Thymus (tissue), 14 donors: ENCODE measurements at places on chromosomes 5 and 9. TPM values are rescaled to one million over a fixed set of nuclear protein-coding genes. Genes with fewer than 3 reads are reported as not detected.

DNA sequence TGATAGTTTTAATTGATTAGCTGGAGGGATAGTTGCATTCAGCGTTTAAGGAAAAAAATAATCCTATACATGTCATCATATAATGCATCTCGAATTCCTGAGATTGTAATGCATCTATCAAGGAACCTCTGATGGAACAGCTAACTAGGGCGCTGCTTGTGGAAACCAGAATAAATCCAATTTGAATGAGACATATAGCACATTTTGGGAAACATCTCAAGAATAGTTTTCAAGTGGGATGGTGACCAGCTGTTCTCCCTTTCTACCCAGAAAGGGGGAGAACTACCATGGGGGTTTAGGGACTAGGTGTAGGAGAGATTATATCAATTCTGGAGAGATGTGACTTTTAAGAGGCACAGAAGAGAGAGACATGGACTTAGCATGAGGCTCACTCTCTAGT is 319.3 kb upstream of the BRINP1 start:
- DNase-seq: no peak

DNA sequence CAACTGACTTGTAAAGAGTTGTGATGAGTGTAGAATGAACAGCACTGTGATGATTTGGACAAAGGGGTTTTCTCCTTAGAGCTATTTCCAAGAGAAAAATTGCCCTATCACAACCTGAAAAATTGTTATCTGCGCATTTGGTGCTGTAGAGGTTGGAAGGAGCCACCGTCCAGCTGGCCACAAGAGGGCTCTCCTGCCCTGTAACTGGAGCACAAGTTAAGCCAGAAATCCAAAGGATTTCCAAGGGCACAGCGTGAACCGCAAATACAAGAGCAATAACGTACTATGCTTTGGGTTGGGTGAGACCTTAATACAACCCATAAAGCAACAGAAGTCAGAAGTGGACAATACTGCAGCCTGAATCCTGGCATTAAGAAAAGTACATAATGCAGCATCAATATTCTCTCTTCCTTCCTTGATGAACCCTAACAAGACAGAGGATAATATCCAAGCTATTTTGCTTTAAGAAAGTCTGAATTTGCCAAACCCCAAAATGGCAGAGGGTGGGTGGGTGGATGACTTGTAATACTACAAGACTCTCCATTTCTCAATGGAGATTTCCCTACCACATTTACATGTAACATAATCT is 56.8 kb upstream of the SMIM32 start:
- no peak for DNase-seq

GRCh38 chr9:121698627-121699570 is 47.5 kb downstream of the DAB2IP start:
- DNase-seq: peak; percentile 73

Gene ZNF354C
- total RNA-seq: 6.0 TPM
